ENCODE measurements at places on chromosomes 2 and 18. TPM values are rescaled to one million over a fixed set of nuclear protein-coding genes. Genes with fewer than 3 reads are reported as not detected.

Gene TMEM37
- 12.3 TPM for total RNA-seq

Gene RNF149
- 152 TPM for total RNA-seq

Gene FSIP2
- total RNA-seq, result 1.2 TPM

Gene MROH2A
- total RNA-seq, result not detected

Gene KYNU
- 1.8 TPM for total RNA-seq

Gene GAL3ST2
- 2.2 TPM for total RNA-seq

Gene GULP1
- total RNA-seq, result 80.9 TPM

Measured in thoracic aorta (tissue), 2 donors.